Foreskin keratinocyte (primary cell): ENCODE measurements at places on chromosomes 6 and 20. TPM values are rescaled to one million over a fixed set of nuclear protein-coding genes. Genes with fewer than 3 reads are reported as not detected.

GRCh38 chr6:8492536-8493133 is 57.3 kb upstream of the SLC35B3 start:
- peak; percentile 35 for DNase-seq

DNA sequence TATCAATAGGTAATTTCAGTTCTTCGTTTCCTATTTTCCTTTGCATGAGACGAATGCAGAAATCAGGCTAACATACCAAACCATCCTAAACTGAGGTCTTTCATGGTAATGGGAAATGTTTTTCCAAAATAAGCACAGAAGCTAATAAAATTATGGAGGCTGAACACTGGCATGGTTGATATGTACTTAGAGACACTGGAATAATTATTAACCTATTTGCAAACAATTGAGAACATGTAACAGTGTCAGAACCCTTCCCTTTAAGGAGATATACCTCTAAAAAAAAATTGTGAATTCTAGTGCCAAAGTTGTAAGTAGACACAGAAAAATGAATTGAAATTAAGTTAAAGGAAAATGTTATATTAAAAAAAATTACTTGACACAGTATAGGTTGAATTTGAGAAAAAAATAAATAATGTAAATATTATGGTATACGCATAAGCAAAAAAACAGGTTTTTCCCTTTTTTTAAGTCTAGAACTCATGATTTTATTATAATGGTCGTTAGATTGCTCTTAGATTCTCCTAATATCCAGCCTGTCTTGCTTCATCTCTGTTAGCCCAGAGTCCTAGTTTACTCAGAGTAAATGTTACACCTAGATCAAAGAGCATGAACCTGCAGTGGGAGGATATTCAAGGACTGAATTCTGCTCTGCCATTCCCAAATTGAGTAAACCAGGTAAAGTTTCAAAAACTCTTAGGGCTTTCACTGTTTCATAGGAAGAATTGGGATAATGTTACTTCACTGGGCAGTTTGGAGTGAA is 1.7 kb downstream of the SLC17A2 start:
- DNase-seq = no peak

DNA sequence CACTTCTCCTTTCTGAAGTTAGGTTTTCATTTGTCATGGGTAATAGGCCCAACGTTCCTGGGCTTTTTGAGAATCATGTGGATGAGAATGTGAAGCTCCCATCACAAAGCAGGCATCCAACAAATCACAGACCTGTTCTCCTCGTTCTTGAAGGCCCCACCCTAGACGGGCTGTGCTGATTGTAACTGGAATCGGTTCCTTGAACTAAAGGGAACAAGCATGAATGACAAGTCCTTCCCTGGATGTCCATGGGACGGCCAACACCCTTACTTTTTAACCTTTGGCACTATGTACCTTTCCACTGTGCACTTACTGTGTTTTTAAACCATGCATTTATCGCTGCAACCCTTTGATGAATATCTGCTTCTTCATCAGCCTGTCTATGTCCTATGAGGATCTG is 438.2 kb downstream of the CD83 start:
- DNase-seq = no peak

OPRL1 gene
- total RNA-seq = 0.10 and 0.14 TPM in 2 replicates

DNA sequence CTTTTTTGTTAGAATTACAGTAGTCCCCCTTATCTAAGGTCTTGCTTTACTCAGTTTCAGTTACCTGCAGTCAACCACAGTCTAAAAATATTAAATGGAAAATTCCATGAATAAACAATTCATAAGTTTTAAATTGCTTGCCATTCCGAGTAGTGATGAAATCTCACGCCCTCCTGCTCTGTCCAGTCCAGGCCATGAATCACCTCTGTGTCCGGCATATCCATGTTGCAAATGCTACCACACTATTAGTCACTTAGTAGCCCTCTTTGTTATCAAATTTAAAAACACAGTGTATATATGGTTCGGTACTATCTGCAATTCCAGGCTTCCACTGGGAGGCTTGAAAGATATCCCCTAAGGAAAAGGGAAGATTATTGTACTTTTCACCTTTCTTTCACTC is 164.6 kb upstream of the FAM83B start:
- no peak for DNase-seq

GRCh38 chr6:170497841-170498301 is 55.2 kb downstream of the PSMB1 start:
- no peak for DNase-seq

ECT2L gene
- total RNA-seq = not detected in 2 replicates

DNA sequence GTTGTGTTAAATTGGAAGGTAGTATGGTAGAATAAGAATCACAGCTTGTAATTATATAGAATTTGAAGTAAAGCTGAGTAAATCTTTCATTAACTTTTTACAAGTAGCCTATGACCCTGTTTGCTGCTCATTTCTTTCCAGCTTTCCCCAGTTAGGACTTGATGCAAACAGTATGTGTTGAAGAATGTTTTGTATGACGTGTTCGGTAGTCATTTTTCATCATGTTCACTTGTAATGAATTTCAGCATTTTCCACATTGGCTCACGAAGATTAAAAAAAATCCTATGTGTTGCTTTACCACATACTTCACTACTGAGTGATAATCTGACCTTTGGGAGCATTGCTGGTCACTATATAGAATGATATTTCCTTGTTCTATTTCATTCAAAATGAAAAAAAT is 162.4 kb downstream of the CDKAL1 start:
- DNase-seq = peak; percentile 17

GRCh38 chr6:128740951-128741350 is 142.0 kb upstream of the LAMA2 start:
- no peak for DNase-seq

RIPOR2 gene
- 0.04 TPM in 1 of 2 replicates, not detected in the other for total RNA-seq

- no peak for DNase-seq
Observed at GRCh38 chr6:98932381-98932780, 15.4 kb downstream of the FBXL4 start.

PLEKHG1 gene
- total RNA-seq = 2.5 and 4.1 TPM in 2 replicates

GRCh38 chr6:163539101-163539762 is 124.7 kb downstream of the QKI start:
- no peak for DNase-seq

VSX1 gene
- not detected in 2 replicates for total RNA-seq

- no peak for DNase-seq
Observed at GRCh38 chr20:14570811-14571210, 233.4 kb upstream of the FLRT3 start.

- no peak for DNase-seq
Observed at GRCh38 chr20:58699623-58700107, 7.1 kb downstream of the NPEPL1 start.

SULF2 gene
- total RNA-seq = 230 and 277 TPM in 2 replicates

- no peak for DNase-seq
Observed at GRCh38 chr20:61846074-61846473, 219.6 kb downstream of the TAF4 start.

C20orf144 gene
- 0.07 TPM in 1 of 2 replicates, not detected in the other for total RNA-seq

DSP gene
- total RNA-seq = 352 and 371 TPM in 2 replicates

DNA sequence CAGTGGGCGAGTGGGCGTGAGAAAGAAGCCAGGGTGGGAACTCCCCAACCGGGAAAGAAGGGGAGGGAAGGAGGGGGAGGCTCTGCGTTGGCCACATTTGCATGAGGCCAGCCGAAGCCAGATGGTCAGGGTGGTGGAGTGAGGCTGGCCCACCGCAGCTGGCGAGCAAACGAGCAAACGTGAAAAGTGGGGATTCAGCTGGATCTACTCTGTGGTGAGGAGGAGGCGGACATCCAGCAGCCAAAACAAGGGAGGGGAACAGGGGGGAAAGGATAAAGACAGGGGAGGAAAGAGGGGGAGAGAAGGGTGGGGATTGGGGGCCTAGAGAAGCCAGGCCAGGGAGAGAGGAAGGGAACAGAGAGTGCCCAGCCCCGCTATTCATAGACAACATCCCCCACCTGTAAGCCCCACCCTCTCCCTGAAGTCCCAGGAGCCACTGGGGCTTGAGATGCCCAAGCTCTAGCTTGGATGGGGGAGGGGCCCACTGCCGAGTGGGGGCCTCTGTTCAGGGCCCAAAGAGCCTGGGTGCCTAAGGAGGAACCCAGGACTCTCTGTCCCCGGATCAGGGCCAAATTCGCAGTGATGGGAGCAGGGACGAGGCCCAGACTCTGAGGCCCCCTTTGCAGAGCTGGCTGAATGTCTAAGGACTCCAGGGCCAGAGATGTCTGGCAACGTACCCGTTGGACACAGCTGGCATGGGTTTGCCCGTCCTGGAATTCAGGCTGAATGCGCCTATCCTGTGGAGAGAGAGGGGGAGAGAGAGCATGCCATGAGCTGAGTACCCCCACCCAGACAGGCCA is 45.1 kb downstream of the CPNE5 start:
- DNase-seq = no peak
